NCI-H460 (cell line): ENCODE measurements at places on chromosomes 7 and 10.

- no peak for DNase-seq
Observed at GRCh38 chr7:47329320-47329926, 252.5 kb downstream of the TNS3 start.

GRCh38 chr10:124600051-124600880, 138.6 kb downstream of the LHPP start:
- DNase-seq, result no peak

GRCh38 chr7:71871446-71871845, 540.7 kb downstream of the CALN1 start:
- no peak for DNase-seq

GRCh38 chr10:122245136-122245535, 26.0 kb upstream of the BTBD16 start:
- no peak for DNase-seq

DNA sequence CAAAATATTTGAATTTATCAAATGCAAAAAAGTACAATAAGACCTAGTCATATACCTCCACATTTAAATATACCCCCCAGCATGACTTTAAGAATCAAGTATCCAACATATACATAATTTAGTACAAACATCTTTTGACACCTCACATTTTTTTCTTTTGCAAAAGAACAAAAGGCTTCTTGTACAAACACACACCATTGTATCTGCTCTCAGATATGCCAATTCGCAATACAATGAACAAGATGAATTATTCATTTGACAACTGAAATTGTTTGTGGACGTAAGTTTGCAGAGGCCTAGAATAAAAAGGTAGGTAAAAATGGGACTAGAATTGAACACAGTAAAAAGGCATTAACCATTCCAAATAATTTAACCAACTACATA, 154.4 kb downstream of the CACNA2D1 start:
- DNase-seq, result no peak

GRCh38 chr10:103123282-103124024, 69.6 kb downstream of the NT5C2 start:
- no peak for DNase-seq
